Activated naive CD4-positive, alpha-beta T cell treated with anti-CD3 and anti-CD28 coated beads, Interleukin-2, amount 50 U/mL, for 16 hours (primary cell): ENCODE measurements at places on chromosomes 2 and 18.

- DNase-seq = no peak
Observed at GRCh38 chr2:101153787-101154186, 2.6 kb upstream of the TBC1D8 start.

DNA sequence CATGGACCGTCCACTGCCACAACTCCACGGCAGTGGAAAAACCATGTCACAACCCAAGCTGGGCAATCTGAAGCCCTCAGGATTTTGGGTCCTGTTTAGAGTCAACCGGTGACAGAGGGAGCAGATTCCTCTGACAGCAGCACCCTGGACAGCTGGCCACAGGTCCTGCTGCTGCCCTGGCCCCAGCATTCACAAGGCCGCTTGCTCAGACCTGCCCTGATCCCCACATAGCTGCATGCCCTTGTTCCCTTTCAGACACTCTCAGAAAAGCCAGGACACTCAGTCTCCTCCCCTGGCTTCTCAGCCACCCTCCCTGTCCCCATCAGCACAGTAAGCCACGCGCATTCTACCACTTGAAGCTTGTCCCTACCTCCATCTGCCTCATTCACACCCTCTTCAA, 1.6 kb downstream of the COPS9 start:
- DNase-seq = peak; percentile 1

- DNase-seq = no peak
Observed at GRCh38 chr2:217074576-217075255, 214.9 kb upstream of the TNP1 start.

DNA sequence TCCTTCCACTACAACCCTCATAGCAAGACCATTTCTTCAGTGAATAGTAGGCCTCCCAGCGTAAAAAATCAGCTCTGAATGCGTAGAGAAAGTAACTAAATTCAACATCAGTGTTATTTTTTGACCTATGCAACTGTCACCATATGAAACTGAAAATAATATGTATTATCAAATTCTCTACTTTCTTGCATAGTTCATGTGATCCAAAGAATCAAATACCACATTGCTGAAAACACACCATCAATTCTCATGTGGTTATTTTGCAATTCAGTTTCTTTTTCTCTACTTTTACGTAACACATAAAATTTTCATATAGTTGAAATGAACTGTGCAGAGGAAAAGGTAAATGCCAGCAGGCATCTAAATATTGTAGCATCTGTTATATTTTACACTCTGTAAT, 208.5 kb upstream of the SPOPL start:
- DNase-seq = no peak

GRCh38 chr2:27320958-27321543, 1.8 kb downstream of the MPV17 start:
- no peak for DNase-seq

DNA sequence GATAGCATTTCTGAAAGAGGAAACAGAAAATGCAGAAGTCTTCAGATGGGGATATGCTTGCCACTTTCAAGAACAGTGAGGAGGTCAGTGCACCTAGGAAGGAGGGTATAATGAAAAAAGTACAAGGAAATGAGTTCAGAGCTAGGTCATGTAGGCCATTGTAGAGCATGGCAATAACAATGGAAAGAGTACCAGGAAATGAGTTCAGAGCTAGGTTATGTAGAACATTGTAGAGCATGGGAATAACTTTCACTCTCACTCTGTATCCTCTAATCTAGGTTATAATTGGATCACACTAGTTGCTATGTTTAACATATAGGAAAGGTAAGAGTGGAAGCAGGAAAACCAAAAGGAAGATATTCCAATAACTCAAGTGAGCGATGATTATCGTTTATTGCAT, 12.3 kb downstream of the SCG2 start:
- DNase-seq = no peak

DNA sequence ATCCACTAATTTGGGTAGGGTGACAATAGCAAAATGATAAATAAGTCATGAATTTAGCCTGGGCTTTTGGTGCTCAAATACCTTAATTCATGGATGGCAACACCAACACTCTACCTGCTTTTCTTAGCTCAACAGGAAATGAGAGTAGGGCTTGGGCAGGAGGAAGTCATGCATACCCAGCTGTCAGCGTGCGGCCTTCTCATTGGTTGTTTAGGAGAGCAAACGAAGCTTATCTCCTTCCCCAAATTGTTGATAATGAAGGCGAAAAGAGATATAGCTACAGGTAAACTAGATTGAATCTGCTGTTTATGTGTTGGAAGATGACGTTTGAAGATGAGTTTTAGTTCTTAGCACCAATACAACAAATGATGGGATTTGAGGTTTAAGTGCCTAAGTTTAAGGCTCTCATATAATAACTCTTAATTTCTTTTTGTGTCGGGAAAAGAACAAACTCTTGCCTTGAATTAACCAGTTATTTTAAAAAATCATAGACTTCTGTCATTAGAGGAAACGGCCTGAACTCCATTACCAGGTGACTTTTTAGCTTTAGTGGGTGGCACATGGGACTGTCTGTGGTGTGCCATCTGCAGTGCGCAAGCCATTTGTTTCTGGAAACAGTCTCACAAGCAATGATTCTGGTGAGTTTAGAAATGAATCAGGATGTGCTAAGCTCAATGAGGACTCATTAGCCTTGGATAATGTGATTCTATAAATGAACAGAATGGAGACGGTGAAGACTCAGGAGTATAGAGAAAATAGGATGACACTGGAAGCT, 19.8 kb downstream of the MAP4K4 start:
- peak; percentile 33 for DNase-seq

- no peak for DNase-seq
Observed at GRCh38 chr2:7407001-7407400, 489.8 kb downstream of the RNF144A start.

DNA sequence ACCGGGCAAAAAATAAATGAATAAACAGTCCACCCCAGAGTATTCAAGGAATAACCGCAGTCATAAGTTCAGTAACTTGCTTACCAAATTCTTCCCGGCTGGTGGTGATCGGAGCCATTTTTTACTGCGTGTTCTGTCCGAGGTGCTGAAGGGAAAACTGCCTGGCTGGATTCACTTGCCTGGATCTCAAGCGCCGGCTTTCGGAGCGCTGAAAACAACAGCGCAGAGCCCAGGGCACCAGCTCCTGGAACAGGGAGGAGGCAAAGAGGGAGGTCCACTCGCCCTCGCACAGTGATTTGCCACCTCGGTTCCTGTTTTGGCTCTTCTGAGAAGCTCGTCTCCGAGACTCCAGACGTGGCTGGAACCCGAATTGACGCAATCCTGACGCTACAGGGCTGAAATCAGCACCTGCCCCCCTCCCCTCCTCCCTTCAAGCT, at the start of gene SYT4:
TSS of gene SYT4 (minus strand) at position 327 of the 437 bp plus-strand sequence. CDS start at position 118, 209 bp downstream.
- no peak for DNase-seq
